ENCODE measurements at places on chromosomes 11 and 22. TPM values are rescaled to one million over a fixed set of nuclear protein-coding genes. Genes with fewer than 3 reads are reported as not detected.

GRCh38 chr22:20441631-20442484 lies 4.2 kb upstream of the SCARF2 start:
- DNase-seq: peak; percentile 61

SCGB2A2 gene
- total RNA-seq: not detected

PIWIL4 gene
- 10.3 TPM for total RNA-seq

TMEM138 gene
- 26.8 TPM for total RNA-seq

DNA sequence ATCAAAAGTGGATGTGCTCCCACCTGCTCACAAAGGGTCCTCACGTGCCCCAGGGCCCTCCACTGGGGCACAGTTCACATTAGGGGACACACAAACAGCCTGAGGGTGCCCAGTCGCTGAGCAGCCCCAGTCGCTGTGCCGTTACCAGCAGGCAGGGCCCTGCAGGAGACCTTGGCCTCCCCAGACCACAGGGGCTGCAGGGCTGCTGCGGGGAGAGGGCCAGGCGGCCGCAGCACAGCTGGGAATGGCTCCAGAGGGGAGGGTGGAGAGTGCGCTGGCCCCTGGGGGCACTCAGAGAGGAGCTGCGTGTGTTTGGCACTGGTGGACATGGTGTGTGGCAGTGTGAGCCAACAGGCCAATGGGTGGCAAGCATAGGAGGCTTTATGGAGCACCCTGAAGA lies 20.3 kb upstream of the PACSIN2 start:
- DNase-seq: no peak

VPREB3 gene
- 49.5 TPM for total RNA-seq

ROBO4 gene
- total RNA-seq: 142 TPM

DNA sequence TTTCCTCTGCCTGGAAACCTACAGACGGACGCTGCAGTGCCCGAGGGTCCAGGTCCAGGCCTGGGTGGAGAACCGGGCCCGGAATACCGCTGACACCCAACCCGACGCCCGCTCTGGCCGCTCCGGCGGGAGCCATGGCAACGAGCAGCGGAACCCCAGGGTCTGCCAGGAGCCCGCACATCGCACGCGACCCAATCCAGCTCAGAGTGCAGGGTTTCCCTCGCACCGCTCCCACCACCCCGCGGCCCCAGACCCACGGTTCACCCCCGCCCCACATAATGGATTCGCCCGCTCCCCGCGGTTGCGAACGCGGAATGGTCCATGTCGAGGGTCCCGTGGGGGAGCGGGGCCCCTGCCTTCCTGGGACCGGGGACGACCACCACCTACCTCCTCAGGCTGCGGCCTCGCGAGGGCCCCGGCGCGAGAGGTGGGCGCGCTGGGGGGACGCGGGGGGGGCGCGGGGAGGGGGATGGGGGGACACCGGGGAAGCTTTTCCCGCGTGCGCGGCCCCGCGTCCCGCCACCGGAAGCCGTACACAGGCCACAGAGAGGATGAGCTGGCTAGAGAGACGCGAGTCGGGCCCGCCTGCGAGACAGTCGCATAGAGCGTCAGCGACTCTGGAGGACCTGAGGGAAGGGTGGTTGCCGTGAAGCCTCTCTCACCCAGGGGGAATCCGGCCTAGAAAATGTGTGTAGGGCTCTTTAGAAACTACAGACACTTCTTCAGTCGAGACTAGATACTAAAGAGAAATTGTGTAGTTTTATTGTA lies at the start of gene SSRP1:
Gene SSRP1 (minus strand): TSS at position 550 of the 768 bp plus-strand sequence. CDS start 771 bp downstream, outside the sequence.
- DNase-seq: peak; percentile 98

NRXN2 gene
- total RNA-seq: 5.8 TPM

- no peak for DNase-seq
These were observed 47.2 kb upstream of the ADA2 start for GRCh38 chr22:17266251-17266971.

CD248 gene
- total RNA-seq: 4.9 TPM

GRCh38 chr22:37983860-37984791 lies at the start of gene SOX10:
SOX10 (minus strand) TSS chr22:37984555; CDS start chr22:37983784, 771 bp downstream.
- DNase-seq: no peak

GRCh38 chr11:76802621-76803020 lies 19.5 kb downstream of the TSKU start:
- DNase-seq: peak; percentile 30

GRCh38 chr11:113048820-113049768 lies 87.9 kb downstream of the NCAM1 start:
- DNase-seq: no peak

TMEM191C gene
- total RNA-seq: 2.3 TPM

CD82 gene
- 125 TPM for total RNA-seq

GRCh38 chr11:27213232-27213660 lies 149.8 kb downstream of the CCDC34 start:
- no peak for DNase-seq

DNA sequence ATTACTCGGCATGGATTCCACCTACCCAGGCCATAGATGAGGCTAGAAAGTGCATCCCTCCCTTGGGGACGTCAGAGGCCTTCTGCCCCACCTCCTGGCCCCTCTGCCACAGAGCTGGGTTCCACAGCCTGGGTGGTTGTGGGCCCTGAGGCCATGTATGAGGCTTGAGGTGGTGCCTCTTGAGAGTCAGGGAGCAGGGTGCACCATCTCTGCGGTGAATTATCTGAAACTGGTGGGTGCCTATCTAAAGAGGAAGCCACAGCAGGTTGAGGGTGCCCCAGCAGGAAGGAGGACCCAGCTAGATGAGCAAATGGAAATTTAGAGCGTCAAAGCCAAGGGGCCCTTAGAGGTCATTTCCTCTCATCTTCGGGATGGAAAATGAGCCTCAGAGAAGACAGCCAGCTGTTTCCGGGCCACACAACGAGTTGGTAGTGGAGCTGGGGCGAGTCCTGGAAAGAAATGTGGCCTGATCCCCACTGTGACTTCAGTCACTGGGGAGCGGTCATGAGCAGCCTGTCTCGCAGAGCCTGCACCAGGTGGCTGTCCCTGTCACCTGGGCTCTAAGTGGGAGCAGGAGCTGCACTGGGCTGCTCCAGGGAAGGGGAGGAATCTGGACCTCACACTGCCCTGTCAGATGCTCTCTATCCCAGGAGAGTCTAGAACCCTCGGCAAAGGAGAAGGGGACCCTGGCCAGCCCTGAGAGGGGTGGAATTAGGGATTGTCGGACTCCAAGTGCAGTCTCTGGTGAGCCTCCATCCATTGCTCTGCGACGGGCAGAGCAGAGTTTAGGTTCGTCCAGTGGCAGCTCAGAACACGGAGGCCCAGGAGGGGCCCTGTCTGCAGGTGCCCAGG lies 7.3 kb downstream of the ADORA2A start:
- DNase-seq: peak; percentile 92

DNA sequence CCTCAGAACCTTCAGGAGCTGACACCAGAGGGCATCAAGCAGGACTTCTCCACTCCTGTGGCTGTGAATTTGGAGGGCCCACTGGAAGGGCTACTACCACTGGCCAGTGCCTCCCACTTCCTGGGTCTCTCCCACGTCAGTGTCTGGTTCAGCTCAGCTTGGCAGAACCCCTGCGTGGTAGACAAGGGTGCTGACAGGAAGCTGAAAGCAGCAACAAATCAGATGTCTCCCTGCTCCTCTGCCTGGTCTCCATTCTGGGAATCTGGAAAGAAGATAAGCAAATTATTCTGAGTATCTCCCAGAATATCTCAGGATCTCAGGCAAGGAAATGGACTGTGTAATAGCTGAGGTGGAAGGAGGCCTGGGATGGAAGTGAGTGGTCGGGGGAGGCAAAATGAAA lies 61.5 kb downstream of the TMPRSS5 start:
- DNase-seq: no peak

IL18 gene
- total RNA-seq: 83.5 TPM

DNA sequence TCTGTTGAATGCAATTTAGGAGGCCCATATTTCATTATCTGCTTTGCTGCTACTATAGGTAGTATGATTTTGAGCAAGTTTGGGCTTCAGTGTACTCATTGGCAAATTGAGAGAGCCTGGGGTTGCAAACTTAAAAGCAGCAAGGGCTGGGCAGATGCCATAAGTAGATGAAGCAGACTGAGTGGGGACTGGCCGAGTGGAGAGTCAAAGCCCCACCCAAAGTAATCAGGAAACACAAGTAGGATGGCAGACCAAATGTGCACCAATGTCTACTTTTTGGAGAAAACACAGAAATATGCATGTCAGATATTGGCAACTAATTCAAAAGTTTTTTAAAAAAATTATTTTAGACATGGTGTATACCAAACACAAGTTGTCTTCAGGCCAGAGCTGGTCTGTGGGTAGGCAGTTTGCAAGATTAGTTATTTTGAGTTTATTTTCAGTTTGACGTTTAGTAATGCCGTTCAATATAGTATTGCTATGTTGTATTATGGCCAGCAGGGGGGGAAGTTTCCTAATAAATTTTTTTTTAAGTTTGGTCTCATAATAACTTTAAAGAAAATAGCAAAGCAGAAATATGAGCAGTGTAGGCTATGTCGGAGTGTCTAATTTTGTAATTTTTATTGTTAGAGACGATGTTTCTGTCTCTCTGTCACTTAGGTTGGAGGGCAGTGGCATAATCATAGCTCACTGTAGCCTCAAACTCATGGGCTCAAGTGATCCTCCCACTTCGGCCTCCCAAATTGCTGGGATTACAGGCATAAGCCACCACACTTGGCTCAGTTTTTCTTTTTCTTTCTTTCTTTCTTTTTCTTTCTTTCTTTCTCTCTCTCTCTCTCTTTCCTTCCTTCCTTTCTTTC lies 105.1 kb downstream of the HIPK3 start:
- no peak for DNase-seq

DNA sequence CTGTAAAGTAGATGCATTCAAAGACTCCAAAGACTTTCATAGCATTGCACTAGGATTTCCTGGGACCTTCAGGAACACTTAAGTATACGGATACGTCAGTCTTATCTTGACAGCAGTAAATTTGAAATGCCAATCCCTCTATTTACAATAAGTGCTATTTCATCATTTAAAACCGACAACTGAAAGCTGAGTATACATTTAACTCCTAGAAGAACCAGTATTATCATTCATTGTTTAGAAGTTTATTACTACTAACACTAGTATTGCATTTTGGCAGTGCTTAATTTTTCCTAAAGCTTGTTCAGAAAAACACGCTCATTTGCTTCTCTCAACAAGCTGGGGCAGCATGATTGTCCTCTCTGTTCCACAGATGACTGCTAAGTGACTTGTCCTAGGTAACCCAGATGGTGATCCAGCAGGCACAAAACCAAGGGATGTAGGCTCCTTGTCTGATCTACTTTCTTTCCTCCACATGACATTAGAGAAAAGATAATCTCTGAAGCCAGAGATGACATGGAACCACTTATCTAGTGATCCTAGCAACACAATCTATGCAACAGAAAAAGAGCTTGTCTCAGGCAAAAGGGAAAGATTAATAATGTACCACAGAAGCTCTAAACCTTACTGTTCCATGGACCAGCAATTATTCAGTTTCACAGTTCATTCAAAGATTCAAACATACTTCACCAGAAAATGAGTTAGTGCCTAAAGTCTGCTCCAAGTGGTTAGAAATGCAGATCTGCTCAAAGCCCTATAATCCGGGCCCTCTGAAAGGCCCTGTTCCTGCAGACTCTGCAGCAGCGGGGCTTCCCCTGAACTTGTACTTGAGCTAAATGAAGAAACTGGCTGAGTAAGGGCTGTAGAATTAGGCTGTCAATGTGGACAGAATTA lies 5.2 kb downstream of the MAML2 start:
- peak; percentile 80 for DNase-seq

ADM2 gene
- total RNA-seq: 1.2 TPM

DNA sequence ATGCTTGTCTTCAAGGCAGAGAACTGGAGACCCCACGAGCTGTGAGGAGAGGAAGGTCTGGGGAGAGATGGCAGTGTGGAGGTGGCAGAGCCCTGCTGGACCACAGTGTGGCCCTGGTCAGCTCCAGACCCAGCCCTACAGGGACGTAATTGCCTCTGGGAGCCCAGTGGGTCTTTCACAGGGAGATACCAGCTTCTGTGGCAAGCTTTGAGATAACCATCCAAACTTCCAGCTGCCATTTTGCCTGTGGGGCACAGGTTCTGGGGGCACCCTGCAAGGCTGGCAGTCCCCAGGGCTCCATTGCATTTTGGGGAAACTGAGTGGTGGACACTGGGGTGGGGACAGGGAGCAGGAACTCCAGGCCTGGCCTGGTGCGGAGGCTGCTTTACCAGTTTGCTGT lies 10.2 kb upstream of the MPPED1 start:
- peak; percentile 66 for DNase-seq

DNA sequence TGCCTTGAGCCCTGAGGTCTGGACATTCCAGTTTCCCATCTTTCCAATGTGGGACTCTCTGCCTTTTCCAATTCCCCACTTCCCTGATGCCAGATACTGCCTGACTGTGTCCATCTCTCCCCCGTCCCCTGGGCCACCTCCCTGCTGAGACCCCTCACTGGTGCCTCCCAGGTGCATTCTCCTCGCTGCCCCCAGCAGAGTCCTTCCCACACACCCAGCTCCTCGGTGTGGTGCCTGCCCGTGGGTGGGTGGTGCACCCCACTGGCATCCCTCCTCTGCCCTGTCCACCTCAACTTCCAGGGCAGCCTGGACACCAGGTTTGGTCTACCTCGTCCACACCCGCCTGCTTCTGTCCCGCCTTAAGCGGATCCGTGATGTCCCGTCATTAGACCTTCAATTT lies 4.9 kb upstream of the MRGPRF start:
- peak; percentile 68 for DNase-seq

DNA sequence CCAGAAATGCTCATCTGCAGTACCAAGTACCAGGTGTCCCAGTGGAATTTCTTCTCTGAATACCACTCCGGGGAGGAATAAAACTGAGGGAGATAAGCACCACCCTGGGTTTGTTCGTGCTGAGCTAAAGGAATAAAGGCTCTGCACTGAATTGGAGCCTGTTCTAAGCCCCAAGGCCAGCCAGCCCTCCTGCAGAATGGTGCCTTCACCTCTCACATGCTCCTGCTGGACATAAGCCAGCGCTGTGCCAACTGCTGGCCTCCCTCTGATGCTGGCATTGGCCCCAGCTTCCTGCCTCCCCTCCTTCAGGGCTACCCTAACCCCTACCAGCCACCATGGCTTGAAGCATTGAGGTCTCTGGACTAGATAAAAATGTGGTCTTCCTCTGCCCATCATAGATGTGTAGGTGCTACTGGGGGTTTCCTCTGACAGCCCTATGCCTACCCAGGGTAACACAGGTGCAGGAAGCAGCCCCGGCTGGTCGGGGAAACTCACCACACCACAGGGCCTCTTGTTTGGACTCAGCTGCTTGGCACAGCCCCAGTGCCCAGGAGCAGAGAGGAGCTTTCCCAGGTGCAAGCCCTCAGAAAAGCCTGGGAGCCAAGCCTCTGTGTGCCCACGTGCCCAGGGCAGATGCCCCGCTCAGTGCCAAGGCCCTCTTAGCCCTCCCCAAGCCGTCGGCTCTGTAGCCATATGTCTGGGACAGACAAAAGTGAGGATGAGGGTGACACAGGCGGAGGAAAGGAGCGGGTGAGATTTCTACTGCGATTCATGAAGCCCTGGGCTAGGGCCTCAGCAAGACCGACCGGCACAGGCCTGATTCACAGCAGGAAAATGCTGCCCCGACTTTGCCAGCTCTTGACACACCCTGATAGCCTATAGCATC lies 34.1 kb upstream of the JAM3 start:
- peak; percentile 74 for DNase-seq
